Activated naive CD8-positive, alpha-beta T cell treated with anti-CD3 and anti-CD28 coated beads, Interleukin-2, amount 50 U/mL, for 24 hours (primary cell): ENCODE measurements at places on chromosomes 1 and 21.

- DNase-seq: peak; percentile 66
Measured at GRCh38 chr1:44714944-44715571, 15.9 kb downstream of the RNU5D-1 start.

GRCh38 chr1:97457446-97458089 lies 463.3 kb downstream of the DPYD start:
- no peak for DNase-seq

GRCh38 chr1:75967719-75968118 lies 35.5 kb upstream of the ASB17 start:
- no peak for DNase-seq

DNA sequence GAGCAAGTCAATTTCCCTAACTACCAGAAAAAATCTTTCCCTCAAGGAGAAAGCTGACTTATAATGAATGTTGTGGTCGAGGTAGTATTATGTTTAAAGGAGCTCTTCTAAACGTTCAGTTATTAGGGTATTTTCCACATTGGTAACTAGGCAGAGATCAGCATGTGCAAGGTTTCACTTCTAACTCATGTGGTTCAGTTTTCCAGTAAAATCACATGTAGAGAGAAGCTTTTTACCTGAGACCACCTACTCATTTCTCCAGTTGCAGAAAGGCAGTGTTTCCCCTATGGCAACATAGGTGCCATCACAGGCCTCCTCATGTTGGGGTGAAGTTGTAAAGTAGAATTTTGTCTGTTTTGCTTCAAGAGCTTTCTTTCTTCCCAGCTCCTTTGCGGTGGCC lies 23.7 kb downstream of the IL23R start:
- no peak for DNase-seq

GRCh38 chr1:42942444-42942843 lies 16.2 kb downstream of the SLC2A1 start:
- DNase-seq: no peak

DNA sequence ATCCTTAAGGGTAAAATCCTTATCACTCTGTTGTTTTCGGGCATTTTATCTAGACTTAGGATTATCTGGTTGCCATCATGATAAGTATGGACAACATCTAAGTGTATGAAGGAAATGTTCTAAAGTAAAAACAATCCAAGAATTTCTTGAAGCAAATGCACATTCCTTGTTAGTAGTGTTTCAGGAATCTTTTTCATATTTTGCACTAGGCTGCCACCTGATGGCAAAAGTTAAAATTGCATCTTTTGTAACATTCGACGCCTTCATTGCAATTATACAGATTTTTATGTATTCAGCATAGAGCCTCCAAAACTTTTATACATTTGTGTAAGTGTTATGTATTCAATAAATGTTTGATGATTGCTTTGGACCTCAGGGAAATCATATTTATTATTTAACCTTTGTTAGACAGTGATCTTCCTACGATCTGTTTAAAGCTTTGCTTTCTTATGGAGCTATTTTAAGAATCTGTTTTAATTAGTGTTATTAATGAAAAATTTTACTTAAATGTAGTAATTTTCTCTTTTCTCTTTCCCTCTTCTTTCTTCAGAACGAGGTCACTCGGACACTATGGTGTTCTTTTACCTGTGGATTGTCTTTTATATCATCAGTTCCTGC lies 49.4 kb upstream of the KIAA1614 start:
- DNase-seq: peak; percentile 12

DNA sequence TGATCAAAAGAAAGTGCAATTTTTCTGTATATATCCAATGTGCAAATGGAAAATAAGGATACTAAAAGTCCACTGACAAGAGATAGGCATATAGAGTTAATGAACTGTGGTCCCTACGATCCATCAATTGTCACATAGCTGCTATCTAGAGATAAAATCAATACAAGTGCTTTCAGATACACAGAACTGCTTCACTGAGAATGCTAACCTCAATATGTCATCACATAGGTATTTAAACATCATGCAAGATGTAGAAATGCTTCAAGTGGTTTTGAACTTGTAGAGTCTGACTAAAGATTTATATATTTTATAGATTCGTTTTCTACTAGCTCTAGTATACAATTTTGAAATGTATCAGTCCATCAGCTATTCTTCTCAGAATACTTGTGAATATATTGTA lies 1604.7 kb downstream of the PLA2G4A start:
- no peak for DNase-seq

- no peak for DNase-seq
Measured at GRCh38 chr1:44515416-44515815, 110.4 kb downstream of the RNF220 start.

- no peak for DNase-seq
Measured at GRCh38 chr1:186974774-186975181, 146.0 kb downstream of the PLA2G4A start.

DNA sequence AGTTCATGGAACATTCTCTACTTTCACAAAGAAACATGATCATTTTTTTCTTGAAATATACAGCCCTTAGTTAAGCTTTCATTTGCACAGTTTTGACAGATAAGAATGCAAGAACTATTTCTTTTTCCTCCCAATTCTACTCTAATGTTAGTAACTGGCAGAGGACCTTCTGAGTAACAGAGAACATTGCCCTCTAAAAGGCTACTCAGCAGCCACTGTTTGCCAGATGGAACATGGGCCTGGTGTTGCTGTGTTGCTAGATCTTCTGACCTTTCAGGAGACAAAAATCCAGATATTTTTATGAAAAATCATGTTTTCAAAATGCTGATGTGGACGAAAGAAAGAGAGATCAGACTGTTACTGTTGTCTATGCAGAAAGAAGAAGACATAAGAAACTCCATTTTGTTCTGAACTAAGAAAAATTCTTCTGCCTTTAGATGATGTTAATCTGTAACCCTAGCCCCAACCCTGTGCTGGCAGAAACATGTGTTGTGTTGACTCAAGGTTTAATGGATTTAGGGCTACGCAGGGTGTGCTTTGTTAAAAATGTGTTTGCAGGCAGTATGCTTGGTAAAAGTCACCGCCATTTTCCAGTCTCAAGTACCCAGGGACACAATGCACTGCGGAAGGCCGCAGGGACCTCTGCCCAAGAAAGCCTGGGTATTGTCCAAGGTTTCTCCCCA lies 2.9 kb upstream of the PRDX6 start:
- no peak for DNase-seq

GRCh38 chr1:206455289-206455665 lies 15.0 kb upstream of the IKBKE start:
- no peak for DNase-seq

DNA sequence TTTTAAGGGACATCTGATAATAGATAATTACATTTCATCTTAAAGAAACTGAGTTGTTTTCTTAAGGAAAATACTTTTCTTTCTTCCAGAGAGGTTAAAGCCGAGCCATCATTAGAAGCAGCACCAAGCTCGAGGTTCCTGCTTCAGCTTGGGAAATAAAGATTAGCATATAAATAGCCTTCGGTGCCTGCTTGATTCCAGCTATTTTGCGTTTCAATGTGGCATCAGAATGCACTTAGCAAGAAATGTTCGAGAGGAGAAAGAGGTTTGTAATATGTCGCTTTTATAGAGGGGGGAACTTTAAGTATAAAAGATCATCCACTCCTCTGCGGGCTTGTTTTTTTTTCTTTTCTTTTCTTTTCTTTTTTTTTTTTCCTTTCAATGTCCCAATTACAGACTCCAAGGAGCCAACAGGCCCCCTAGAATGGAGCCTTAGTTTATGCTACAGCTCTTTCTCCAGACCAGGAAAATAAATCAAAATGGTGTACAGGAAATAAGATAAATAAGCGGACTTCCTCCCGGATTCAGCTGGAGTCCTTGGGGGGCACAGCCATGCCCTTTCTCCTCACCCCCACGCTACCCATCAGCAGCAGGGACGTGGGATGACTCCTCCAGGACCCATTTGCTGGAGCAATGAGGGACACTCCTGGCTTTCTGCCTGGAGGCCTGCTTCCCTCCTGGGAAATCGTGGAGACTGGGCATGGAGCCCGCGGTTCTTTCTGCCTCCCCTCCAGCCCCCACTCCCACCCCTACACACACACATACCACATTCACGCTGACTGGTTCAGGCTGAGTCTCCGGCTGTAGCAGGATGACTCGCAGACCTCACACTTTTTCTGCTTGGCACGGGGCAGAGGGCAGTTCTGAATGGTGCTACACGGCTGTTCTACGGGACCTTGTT lies 131.6 kb downstream of the RRAGC start:
- no peak for DNase-seq

DNA sequence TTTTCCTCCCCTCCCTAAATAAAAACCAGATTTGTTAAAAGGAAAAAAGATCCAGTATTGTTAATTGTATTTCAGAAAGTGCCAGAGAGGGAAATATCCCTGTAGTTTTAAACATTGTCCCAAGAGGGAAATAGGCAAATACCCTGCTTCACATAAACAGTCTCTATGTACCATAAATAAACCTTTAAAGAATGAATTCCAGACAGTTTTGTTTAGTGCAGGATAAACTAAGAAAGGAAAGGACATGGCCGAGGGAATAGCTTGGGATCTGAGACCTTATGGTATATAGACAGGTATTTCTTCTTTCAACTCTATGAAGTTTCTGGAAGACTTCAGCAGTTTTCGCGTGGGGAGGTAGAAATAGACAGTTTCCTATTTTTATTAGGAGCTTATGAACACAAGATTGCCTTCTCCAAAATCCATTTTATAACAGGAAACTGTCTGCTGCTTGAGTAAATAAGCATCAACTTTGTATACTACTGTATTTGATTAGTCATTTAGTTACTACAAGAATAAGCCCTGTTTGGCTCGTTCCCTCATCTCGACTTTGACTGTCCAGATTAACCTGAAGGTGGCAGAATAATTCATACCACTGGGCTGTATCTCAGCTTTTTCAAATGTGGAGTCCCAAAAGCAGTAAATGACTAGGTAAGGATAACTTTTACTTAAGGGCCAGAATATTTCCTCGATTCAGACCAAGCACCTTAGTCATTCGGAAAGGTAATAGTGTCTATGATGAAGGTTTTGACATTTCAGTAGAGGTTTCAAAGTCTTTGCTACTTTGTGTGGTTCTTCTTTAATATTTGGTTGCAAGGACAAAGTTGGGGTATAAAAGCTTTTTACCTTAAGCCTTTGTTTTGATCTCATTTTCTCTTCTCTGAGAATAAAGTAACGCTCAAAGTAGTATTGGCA lies 177.5 kb downstream of the VPS13D start:
- DNase-seq: no peak

DNA sequence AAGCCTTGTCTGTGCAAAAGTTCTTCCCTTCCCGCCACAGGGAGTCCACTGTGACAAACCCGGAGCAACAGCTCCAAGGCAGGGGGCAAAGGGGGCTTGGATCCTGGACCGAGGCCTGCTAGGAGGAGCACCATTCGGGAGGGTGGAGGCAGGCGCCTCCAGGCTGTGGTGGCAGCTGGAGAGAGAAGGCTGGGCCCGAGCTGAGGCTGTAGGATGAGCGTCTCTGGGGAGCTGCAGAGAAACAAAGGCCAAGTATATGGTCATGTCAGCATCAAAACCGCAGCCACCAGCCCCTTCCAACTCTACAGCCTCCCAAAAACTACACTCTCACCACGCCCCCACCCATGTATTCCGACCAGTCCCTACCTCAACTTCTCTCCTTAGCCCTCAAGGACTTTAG lies 579 bp downstream of the SH3BP5L start:
- no peak for DNase-seq

- DNase-seq: no peak
Measured at GRCh38 chr1:241610056-241610815, 29.9 kb downstream of the CHML start.

DNA sequence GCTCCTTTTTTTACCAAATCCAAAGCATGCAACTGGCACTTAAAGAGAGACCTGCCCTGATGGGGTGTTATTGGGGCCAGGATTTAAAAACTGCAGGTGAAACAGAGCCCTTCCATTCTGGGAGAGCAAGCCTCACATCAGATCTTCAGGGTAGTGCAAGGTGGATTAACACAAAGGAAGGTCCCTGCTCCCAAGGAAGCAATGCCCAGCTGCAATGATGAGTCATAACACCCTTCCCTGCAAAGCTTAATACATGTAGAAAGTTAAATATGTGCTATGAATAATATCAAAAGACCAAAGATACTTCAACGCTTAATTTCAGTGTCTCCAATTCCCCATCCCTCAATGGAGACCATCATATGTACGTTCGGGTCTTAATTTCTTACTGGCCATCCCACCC lies 508.0 kb downstream of the OMA1 start:
- no peak for DNase-seq

DNA sequence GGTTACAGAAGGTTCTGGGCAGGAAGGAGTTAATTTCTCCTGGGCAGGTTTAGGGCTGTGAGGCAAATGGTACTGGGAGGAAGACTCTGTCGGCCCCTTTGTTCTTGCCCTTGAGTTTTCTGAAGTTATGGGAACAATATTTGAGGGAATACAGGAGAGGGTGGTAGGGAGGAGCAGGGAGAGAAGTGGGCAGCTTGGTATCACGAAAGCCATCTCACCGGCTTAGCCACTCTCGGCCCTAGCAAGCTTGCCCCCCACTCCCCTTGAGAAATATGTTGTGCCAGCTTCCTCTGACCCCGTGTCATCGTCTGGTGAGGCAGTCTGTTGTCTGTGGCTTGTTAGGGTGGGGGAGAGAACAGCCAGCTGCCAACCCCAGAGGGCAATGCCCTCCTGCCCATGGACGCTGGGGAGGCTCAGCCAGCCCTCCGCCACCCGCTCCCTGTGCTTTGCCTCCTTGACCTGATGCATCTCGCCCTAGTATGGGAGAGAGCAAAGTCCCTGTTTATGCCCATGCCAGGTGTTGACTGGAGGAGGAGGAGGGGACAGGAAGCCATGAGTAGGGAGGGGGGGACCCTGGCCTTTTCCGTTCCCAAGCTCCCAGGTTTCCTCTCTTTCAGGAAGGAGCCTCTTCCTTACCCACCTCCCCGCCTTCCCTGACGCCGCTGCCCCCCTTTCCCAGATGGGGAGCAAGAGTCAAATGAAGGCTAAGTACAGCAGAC lies 1.2 kb downstream of the EFNA1 start:
- no peak for DNase-seq

DNA sequence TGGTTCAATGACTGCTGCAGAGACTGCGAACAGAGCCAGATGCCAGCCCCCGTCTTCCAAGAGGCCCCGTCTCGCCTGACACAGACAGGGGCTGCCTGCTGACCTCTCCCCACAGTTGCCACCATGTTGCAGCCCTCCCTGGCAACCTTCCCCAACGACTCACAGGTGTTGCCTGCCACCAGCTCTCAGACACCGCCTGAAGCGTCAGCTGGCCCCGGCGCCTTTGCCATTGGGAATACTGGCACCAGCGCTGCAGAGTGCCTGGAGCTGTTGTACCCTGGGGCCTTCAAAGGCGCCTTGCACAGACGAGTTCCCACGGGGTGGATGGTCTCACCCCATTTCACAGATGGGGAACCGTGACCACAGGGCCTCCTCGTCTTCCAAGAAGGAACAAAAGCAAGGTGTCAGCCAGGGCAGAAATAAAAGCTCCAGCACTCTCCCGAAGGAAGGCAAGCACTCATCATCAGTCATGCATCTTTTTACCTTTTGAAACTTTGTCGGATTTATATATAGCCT lies 167.0 kb downstream of the ADSS2 start:
- DNase-seq: no peak

GRCh38 chr1:26314501-26314900 lies 3.3 kb upstream of the CD52 start:
- no peak for DNase-seq

DNA sequence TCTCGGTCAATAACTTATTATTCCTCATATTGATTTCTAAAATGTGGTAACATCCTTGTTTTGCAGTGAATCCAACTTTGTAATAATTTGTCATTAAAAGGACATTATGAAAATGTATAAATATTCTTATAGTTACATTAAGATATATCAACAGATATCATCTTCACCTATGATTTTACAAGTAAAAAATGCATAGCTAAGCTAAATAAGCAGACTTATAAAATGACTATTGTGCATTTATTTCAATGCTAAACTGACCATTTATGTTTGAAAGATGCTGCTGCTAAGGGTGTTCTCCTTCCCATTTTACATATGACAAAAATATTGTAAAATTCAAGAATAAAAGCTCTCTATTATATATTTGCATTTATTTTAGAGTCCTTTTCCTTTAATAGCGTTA lies 7.8 kb downstream of the PROX1 start:
- no peak for DNase-seq
